Stimulated activated memory B cell treated with anti-CD40 and anti-IgM and Interleukin-4, amounts not matched to agents 10 μg/mL and 1 μg/mL and 100 μg/mL, for 72 hours (primary cell): ENCODE measurements at places on chromosomes 12 and 14.

DNA sequence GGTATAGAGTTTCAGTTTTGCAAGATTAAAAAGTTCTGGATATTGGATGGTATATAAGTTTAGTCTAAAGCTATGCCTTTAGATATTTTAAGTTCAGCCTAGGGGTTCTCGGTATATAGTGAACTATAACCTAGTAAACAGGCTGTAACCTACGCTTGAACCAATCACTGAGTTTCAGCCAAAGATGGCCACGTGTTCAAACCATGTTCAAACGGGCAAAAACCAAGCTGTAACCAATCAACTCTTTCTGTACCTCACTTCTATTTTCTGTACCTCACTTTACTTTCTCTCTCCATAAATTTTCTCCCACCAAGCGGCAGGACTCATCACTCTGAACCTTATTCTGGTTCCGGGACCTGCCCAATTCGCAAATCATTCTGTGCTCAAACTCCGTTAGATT is 1.4 kb downstream of the TMBIM4 start:
- no peak for ATAC-seq

DNA sequence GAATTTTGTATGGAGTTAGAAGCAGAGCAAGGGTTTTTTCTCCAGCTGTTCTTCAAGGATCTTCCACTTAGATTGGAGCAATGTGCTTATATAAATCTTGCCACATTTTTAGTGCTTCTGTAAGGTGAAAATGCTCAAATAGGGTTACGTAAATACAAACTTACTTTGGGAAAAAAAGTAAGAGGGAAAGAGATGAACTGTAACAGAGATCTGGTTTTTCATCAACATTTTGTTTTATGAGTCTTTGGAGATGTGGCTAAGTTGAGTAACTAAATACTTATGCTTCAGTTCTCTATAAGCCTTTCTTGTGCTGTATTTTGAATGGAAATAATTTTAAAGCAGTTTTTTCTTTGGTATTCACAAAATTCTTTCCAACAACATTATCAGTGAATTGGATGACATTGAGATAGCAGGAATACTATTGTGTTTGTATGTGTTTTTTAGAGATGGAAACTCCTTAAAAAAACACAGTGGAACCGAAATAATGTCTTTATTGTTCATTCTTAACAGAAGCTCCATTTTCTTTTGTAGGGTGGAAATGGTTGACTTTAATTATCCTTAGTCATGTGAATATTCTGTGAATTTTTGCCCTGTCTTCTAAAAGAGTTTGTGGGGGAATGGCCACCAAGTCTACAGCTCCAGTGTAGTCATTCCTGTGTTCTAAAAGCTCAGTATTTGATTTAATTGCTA is 45.7 kb downstream of the NPAS3 start:
- no peak for ATAC-seq

DNA sequence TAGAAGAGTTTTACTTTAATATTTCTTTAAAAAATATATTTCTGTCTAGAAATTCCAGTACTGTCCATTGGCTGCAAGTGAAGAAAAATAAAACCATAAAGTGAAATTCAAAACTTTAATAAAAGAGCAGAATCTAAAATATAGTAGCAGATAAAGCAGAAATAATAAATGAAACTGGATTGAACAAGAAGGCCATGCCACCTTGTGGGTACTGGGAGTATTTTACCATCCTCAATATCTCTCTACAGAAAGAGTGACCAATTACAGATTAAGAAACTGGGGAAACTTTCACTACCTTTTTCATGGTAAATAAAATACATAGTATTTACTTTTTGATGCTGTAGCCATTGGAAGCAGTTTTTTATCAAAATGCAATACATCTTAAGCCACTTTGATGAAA is 220.5 kb downstream of the BCAT1 start:
- no peak for ATAC-seq

DNA sequence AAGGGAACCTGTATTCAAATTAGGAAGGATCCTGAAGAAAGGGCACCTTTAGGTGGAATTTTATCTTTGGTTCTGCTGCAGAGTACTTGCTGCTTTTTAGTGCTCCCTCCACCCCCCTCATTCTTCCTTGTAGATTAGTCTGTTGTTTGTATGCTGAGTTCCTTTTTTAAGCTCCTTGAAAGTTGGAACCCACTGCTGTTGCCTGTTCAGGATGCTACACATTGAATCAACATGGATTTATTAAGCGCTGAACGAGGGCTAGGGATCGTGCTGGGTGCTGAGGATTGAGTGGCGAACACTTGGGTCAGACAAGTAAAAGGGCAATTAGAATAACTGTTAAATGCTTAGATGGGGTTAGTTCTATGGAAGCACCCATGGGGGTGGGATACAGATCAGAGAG is 884 bp upstream of the AMN1 start:
- no peak for ATAC-seq

GRCh38 chr12:27705263-27705662 is 5.4 kb upstream of the MRPS35 start:
- no peak for ATAC-seq

DNA sequence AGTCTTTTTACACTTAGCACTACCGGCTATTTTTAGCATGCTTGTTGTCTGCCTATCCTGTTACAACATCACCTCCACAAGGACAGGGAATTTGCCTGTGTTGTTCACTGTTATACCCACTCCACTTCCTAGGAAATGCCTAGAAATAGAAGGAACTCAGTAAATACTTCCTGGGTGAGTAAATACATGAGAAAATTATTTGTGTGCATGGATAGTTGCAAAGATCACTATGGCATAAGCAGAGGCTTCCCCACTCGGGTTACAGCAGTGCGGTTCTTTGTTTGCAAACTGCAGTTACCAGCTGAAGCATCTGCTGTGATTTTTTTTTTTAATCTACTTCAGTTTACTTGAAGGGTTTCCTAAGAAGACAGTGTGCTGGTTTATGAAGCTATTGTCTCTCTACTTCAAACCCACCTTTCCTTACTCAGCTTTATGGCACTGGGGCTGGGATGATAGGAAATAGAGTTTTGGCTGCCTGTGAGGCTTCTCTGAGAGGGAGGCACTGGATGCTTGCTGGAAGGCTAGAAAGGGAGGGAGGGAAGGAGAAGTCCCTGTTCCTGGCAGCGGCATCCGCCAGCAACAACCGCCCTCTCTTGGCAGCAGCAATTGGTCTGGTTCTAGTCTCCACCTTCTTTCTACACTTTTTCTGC is 29.0 kb downstream of the PDE6H start:
- ATAC-seq, result no peak

- ATAC-seq, result no peak
These were observed 89.0 kb upstream of the PTPRR start for GRCh38 chr12:71009430-71010142.

- no peak for ATAC-seq
These were observed 373.4 kb upstream of the PDE3A start for GRCh38 chr12:19994968-19995367.

GRCh38 chr12:8038659-8039114 is 6.2 kb downstream of the FOXJ2 start:
- ATAC-seq, result no peak

GRCh38 chr12:14239350-14239934 is 126.0 kb upstream of the ATF7IP start:
- peak; percentile 96 for ATAC-seq

- ATAC-seq, result no peak
These were observed 9.7 kb downstream of the PLBD1 start for GRCh38 chr12:14557966-14558365.

- ATAC-seq, result no peak
These were observed 136.5 kb downstream of the PLXNC1 start for GRCh38 chr12:94284859-94285258.

DNA sequence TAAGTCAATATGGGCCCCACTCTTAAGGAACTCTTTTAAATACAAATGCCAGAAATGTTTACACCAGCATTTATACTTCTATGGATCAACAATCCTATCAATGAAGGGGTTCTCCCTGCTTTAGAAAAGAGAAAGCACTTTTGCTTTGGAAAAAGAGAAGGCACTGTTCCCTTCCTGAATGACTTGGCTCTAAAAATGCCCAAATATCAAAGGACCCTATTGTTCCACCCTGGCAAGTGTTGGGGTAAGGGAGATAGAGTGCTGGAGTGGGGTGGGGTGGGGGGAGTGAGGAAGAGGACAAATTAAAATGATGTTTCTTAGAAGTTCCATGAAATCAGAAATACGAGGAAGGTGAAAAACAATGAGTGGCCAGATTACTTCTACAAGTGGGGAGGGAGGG is 131.6 kb upstream of the GRIN2B start:
- no peak for ATAC-seq

- no peak for ATAC-seq
These were observed 86.8 kb downstream of the RFLNA start for GRCh38 chr12:124381456-124382296.

- ATAC-seq, result peak; percentile 59
These were observed 6.0 kb downstream of the FAR2 start for GRCh38 chr12:29155079-29155478.

GRCh38 chr12:55717011-55718007 is 1.5 kb downstream of the BLOC1S1 start:
- no peak for ATAC-seq

DNA sequence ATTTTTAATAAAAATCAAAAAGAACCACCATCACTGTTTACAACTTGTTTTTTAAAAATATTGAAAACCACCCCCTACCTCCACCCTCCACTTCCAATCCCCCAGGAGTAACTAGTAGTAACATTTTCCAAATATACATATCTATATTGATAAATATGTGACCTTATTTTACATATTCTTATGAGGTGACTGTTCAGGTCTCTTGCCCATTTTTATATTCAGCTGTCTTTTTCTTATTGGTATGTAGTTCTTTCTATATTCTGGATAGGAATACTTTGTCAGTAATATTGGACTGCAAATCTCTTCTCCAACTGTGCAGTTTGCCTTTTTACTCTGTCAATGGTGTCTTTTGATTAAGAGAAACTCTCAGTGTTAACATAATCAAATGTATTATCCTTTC is 59.0 kb upstream of the EIF5 start:
- ATAC-seq, result no peak

DNA sequence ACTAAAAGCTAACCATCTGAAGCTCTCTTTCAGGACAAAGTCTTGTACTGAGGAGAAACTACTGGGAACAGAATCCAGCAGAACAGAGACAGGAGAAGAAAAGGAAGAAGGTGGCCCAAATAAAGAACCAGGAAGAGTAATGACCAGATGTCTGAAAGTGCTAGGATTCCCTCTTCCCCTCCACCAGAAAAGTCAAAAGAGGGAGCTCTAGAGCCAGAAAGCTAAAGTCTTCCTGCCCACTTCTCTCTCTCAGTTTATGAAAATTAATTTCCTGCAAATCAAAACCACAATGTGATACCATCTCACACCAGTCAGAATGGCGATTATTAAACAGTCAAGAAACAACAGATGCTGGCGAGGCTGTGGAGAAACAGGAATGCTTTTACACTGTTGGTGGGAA is 47.2 kb downstream of the SPPL3 start:
- no peak for ATAC-seq

DNA sequence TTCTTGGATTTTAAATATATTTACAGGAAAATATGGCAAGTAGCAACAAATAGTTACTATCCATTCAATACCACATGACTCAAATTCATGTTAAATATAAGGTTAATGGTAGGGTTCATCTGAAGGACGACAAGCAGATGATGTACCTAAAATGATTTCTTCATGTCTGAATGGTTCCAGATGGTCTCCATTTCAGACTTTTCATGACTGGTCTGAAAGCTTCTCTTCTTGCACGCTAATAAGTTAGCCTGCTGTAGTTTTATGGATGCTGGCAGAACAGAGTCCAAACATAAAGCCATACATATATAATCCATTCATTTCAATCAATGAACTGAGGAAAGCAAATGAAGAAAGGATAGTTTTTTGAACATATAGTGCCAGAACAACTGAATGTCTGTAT is 257.0 kb upstream of the MGAT4C start:
- no peak for ATAC-seq
